ENCODE measurements at places on chromosomes 1 and 21.

GRCh38 chr1:220164116-220164515, 70.2 kb downstream of the IARS2 start:
- no peak for DNase-seq

GRCh38 chr21:34185026-34185750, 111.8 kb downstream of the MRPS6 start:
- no peak for DNase-seq

- DNase-seq: no peak
Observed at GRCh38 chr1:39216771-39217170, 12.3 kb downstream of the MACF1 start.

DNA sequence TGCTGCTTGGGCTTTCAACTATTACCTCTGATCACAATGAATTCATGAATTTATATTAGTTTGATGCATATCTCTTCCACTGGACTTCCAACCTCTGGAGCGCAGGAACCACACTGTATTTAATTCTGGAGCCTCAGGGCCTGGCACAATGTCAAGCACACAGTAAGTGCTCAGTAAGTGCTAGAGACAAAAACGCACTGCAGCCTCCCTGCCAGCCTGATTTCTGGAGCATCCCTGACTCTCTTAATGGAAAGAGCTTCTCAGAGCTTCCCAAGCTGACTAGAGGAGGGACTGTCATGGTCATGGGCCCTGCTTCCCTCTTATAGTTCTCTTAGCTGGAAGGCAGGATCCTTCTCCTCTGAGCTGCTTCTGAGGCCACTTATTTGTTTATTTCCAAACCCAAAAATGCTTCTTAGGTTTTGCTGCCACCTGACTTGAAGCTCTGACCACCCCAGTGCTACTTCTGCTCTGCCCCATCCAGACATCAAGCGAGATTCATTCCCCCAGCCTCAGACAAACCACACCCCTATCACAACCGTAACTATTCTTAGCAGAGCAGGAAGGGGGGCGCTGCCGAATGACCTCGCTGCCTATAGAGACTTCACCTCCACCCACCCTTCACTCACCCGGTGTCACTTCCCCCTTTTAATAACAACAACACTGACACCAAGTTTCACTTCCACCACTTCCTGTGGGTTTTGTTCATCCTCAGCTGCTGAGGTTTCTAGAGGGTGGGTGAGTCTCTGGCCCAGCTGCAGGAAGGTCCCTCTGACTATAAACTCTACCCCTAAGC, 33.6 kb downstream of the NUAK2 start:
- DNase-seq: peak; percentile 91

DNA sequence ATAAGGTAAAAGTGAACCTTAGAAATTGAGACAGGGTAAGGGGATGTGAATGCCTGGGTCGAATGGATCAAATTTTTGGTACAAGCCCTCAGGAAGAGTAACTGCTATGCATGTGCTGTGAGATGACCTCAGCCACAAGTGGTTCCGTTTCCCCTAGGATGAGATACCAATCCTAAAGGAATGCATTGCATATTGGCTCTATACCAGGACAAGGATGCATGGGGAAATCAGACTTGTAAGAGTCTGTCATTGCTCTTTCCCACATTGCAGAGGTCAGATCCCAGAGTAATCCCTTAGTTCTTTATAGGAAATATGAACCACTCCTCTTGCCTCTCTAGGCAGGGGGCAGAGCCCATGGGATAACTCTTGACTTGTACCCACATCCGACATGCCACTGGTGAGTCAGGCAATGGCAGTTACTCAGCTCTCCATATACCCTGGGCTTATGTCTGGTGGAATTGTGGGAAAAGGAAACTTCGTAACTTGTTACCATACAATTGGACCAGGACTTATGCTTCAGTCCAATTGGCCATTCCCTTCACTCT, 428.3 kb upstream of the ZRANB2 start:
- no peak for DNase-seq

DNA sequence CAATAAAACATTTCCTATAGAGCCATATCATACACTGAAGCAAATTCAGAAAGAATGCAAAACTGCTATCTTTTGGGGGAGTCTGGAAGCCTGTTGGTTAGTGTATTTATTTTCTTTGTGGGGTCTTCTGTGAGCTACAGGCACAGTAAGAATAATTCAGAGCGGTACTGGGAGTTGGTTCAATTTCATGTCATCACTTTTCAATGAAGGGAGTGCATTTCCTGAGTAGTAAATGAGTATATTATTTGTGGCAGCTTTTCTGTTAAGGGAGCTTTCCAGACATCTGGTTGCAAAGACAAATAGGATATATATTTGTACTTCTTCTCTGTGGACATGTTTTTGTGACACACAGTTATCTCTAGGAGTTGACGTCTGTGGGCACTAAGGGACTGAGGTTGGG, 130.6 kb downstream of the HUNK start:
- no peak for DNase-seq

All from CD4-positive, alpha-beta T cell treated with Interleukin-6 at 100 ng/mL for 8 hours (primary cell).